ENCODE measurements at places on chromosomes 4 and X.

DNA sequence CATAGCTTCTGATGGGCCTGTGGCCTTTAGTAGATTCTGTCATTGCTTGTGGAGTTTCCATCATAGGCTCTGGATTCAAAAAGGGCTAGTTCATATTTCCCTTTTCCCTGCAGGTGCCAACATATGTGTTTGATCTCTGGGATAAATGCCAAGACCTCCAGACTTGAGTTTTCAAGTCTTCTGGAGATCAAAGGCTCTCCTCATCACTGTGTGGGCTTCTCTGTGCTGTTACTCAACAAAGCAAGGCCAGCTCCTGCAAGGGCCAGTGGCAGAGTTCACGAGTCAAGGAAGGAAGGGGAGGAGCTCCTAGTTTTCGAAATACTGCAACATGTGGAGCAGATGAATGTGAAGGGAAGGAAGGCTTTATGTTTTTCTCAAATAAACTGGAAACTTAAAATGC is 62.7 kb upstream of the SCML1 start:
- no peak for DNase-seq

DNA sequence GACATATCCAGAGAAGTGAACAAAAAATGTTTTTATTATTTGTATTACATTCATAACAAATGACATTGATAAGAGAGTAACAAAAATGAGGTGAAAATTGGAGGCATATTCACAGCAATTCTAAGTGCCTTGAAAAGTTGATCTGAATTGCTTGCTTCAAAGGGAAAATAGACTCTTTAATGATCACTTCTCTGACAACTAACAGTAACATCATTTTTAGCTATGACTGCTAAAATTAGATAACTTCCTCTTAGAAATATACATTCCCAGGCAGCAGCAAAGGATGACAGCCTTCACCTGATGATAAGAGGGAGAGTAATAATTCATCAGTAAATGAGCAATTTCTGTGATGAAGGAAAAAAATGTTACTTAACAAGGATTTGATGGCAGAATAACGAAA is 472.5 kb downstream of the PCDH10 start:
- DNase-seq: no peak

DNA sequence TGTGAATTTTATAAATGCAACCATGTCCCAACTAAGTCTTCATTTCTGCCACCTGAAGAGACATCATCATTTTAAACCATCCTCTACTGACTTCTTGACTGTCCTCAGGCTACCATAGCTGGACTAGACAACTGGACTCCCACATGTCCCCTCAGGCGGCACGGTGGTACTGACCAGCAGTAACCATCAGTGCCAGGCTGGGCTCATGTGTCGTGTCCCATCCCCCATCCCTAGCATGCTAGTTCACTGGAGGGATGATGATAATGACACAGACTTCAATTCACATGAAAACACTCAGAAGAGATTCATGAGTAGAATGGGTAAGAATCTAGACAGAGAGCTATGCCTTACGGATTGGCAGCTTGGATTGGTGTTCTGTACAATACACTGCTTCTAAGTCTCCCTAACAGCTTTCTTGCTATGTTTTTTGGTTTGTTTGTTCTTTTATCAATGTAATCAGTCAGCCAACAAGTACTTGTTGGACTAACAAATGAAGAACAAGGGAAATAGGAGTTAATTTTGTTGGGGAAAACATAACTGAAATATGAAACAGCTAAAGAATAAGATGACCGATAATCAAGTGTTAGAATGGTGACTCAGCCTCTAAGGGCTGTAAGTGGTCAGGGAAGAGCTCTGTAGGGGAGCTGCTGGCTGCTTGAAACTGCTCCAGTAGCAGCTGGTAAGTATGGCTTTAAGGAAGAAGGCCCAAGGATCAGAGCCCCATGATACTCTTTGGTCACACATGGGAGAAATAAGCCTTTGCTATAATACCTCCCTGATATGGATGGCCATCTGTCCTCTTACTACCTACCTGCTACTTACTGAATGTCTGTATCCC is 10.3 kb downstream of the ZDHHC9 start:
- no peak for DNase-seq

- no peak for DNase-seq
Observed at GRCh38 chr4:113783701-113784100, 22.2 kb upstream of the CAMK2D start.

- no peak for DNase-seq
Observed at GRCh38 chr4:151874328-151874727, 113.5 kb upstream of the GATB start.

DNA sequence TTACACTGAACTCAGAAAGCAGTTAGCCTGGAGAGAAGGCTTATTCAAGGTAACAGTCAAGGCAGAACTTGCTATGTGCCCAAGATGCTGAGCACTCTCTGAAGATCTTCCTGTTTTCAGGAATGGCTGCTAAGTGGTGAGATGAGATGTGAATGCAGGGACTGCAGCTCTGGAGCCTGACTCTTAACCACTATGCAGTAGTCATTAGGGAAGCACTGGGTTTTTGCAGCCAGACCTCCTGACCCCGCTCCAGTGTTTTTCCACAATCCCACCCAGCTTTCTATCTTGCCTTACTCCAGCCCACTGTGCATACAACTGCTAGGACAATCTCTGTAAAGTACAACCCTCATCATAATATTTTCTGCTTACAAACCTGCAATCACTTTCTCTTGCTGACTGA is 95.2 kb upstream of the LNX1 start:
- DNase-seq: no peak
